NCI-H2171 (cell line): ENCODE measurements at places on chromosomes 5 and 9.

DNA sequence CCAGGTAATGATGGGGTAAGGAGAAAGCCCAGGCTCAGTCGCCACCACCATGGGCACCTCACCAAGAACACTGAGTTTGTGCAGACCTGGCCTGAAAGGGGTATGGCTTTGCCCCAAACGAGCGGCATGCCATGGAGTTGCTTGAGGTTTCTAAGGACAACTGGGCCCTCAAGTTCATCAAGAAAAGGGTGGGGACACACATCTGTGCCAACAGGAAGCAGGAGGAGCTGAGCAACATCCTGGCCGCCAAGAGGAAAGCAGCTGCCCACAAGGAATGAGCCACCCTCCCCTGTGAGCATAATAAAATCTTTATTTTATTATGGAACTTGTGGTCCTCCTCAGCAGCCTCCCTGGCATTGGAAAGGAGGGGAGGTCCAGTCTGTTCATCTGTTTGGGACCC, 23.8 kb downstream of the CD14 start:
- no peak for DNase-seq

DNA sequence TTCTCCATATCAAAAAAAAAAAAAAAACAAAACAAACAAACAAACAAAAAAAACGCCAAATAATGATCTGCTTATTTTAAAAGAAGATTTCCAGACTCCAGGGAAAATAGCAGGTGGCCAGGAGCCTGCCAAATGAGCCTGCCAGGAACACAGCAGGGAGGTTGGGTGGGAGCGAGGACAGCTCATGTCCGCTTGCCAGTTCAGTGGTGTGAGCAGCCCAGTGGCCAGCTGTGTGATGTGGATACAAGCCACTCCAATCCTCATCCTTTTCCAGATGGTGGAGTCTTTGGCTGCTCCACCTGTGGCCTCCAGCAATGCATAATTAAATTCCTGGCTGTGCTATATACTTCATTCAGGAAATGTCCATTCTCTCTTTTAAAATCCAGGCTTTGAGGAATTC, 1025.1 kb upstream of the C9orf72 start:
- DNase-seq: no peak

DNA sequence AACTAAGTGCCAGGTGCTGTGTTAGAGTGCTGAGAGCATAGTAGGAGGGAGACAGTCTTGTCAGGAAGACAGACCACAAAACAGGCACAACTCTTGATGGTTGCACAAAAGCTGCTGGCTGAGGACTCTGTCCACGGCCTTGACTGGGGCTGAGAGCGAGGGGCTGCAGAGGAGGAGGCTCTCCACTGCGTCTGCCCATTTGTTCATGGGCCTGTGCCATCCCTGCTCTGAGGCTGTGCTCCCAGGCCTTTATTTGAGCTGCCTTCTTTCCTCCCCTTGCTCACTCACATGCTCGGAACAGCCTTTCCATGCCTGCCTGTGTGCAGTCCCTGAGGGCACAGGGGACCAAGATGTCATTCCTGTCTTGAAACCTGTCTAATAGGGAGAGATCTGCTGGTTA, 147.8 kb downstream of the CACNA1B start:
- no peak for DNase-seq

GRCh38 chr5:135930949-135931295, 23.9 kb downstream of the LECT2 start:
- DNase-seq: no peak

- no peak for DNase-seq
Observed at GRCh38 chr5:177526791-177527190, 10.0 kb upstream of the DDX41 start.

DNA sequence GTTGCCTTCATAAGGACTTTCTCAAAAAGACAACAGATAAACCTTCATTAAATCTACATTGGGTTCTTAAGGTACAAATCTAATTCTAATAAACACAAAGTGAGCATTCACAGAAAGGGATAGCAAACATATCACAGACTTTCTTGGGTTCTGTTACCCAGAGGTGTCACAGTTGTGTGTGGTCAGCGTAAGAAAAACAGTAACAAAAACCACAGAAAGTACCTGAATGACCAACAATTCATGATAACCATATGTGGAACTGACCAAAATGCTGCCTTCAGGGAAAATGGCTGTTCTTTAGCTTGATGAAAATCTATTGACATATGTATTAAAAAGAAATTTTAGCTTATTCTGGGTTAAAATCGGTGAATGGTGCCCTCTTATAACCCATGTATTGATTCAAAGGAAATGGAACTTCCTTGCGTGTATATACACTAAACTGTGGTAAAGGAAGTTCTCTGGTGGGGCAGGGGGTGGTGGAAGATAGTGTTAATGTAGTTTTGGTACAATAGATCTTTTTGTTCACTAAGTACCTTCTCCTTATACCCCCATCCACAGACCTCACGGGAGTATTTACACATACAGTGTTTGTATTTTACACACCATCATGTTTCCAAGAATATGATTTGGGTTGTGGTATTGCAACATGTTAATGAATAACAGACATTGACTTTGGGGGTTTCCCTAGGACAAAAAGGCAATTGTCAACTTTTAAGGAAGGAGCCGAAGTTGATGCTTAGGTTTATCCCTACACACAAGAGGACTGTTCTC, 152.5 kb downstream of the APBA1 start:
- no peak for DNase-seq

DNA sequence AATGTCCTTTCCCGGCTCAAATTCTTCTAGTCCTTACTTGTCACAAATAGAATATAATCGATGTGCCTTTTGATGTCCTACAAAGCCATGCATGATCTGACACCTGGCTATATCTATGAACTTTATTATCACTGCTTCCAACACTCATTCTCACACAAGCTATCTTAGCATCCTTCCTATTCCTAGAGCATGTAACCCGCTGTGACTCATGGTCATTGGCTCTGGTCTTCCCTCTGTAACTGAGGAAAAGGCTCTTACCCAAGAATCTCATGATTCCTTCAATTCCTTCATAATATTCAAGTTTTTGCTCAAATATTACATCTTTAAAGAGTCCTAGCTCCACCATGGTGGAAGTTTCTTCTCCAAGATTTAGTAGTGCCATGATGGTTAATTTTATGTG, 480.0 kb upstream of the PAPPA start:
- DNase-seq: no peak

DNA sequence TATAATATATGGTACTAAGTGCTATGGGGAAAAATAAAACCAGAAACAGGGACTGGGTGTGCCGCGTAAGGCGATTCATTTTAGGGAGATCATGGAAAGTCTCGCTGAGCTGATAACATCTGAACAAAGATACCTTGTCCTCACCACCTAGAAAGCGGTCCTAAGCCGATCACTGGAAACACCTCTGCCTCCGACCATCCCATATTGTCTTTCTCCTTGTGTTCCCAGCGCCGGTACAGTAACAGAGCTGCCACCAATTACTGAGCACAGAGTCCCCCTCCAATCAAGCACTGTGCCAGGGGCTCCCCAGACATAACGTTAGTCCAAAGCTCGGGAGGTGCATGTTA, 704 bp downstream of the CCDC112 start:
- no peak for DNase-seq

DNA sequence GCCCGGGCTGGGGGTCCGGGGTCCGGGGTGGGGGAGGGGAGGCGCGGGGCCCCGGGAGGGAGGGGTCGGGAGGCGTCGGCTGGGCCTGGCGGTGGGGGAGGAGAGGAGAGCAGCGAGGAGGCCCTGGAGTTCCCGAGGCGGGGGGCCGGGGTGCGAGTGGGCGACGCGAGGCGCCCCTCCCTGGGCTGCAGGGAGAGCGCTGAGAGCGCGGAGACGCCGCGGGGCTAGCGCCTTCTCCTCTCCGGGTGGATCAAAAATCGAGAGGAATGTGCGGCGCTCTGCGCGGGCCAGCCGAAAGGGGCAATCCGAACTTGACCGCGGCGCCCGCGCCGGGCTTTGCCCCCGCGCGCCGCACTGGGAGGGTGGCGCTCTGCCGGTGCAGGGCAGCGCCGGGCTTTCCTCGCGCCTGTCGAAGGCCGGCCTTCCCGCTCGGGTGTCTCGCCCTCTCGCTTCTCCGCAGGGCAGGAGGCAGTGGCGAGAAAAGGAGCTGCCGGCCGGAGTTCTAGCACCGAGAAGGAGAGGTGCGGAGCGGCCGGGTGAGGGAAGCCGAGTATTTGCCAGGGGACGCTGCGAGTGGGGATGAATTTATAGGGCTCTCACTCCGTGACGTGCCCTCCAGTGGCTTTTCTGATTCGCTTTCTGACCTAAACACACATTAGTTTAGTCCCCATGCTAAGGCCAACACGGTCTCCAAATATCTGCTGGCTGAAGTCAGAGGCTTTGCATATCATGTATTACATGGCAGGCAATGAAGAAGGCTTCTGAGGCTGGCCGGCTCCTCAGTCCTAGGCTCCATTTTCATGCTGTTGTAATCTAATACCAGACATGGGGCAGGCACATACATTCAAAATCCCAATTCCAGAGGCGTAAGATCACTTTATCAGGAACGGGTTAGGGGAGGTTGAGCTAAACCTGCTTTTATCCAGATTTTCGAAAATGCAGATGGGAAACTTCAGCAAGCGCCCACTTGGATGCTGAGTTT, 503 bp upstream of the GDNF start:
- peak; percentile 73 for DNase-seq
